ENCODE measurements at places on chromosomes 5 and 9.
A peak's percentile ranks its signal among the peaks of the same experiment; 100 is the strongest.

DNA sequence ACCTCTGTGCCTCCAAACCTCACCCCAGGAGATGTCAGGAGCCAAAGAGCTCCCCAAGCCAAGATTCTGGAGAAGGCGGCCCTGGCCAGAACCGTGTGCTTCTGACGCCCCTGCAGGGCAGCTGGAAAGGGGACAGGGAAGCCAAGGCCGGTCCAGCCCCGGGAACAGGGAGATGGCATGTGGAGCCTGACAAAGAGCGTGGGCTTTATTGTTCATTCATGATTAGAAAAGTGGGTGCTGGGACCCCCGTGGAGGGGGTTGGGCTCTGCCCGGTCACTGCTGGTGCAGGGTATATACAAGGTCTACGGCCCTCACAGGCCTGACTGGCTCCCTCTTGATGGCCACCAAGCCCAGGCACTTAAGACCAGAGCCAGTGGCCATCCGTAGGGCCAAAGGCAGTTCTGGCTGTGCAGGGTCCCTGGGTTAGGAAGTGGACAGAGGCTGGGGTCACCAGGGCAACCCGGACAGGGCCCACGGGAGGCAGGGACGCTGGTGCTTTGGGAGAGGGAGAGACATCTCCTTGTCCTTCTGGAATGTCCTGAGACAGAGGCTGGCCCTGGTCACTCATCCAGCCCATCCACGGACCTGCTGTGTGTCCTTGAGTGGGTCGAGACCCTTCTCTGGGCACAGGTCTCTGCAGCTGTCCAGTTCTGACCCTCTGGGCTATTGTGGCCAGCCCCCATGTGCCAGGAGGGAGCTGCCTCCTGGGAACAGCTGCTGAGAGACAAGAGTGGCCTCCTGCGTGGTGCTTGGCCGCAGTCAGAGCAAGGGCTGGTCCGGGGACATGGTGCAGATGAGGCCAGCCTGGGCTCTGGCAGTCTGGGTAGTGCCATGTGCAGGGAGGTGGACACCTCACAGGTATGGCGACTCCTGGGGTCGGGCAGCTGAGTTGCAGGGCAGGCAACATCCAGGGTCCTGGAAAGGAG, 12.5 kb downstream of the NINJ1 start:
- DNase-seq: peak; percentile 44

GRCh38 chr5:82174128-82174918, 103.8 kb downstream of the RPS23 start:
- DNase-seq: peak; percentile 54

DNA sequence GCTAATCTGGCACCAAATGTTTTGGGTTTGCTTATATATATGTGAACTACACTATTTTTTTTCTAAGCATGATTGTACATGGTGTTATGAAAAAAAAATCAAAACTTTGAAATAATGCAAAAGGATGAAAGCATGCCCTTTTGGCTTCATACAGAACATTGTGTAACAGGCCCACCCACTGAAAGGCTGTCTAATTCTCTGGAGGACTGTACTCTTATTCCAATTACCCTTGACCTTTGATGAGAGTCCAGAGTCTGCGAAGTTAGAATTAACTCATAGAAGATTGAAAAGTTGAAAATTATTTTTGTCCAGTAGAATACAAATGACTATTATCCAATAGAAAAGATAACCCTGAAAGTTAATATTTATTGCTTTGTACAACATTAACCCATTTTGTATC, 117.4 kb downstream of the ADAMTS12 start:
- no peak for DNase-seq

- DNase-seq: no peak
Observed at GRCh38 chr5:102853680-102854079, 98.6 kb downstream of the PAM start.

DNA sequence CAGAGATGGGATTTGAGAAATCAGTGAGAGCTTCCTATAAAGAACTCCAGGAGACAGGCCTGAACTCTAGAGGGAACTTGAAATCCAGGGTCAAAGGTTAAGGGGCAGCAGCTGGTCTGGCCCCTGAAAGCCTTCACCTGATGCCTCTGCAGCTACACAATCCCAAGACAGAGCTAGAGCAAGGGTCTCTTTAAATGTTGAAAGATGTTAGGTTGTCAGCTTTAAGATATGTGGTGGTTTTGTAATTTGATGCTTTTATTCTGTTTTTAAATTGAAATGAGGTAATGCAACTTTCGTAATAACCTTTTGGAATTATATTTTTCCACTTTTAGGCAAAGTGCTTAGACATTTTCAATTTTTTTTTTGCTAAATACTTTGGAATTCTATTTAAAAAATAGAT, 2.4 kb downstream of the SOWAHA start:
- DNase-seq: no peak

Measured in right forelimb (tissue), 1 donor.